ENCODE measurements at places on chromosomes 4 and X.

DNA sequence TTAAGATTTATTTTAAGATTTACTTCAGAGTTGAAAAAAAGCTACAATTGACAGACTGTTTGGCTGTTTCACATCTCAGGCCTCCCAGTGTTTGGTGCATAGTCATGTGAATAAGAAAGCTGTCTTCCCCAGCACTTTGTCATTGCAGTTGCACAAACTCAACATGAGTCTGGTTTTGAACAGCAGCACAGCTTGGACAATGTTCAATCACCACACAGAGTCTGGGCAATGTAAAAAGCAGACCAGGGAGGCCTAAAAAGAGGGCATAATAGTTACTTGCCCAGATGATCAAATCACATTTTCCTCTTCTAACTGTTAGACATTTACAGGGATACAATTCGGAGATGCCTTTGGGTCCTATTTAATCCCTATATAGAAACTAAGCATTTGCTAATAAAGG, 1055.0 kb downstream of the RPA4 start:
- no peak for DNase-seq

DNA sequence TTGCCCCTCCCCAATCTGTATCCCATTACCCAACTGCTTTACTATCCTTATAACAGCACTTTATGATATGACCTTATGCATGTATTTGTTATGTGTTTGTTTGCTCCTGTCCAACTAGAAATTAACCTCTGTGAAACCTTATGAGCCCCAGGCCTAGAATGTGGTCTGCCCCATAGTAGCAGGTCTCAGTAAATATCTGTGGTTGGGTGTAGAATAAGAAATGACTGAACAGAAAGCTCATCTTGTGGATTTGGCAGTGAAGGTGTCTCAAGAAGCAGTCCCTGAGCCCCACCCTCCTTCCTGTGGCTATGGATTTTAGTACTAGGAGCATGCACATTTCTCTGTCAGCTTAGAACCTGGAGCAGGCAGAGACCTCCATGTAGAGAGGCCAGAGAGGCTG, 229.0 kb upstream of the LCORL start:
- DNase-seq: no peak

DNA sequence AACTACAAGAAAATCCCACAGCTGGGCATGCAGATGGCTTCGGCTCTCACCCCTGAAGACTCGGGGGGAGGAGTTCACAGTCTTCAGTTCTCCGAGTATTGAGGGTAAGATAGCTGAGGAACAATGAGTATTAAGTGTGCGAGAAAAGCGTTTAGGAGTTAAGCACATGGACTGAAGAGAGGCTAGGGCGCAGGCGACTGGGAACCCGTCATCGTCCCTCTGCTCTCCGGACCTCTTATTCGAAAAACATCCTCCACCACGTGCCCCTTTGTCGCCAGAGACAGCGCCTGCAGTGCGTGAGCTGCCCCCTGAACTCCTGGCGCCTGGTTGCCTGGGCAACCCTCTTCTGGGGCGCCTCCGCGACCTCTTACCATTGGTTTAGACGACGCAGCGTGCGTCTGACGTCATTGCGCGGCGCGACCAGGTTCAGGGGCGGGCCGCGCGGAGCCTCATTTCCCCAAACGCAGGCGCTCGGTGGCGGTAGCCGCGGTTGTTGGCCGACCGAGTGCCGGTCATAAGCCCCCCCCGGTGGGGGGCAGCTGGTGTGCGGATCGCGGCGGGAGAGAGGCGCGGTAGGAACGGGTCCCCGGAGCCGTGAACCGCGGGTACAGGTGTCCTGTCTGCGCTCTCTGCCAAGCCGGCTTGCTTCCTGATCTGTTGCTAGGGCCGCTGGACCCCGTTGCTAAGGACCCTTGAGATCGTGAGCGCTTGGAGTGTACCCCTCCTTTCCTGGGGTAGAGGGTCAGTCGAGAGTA, at the start of gene PACRGL:
TSS of gene PACRGL (plus strand) at position 452 of the 755 bp plus-strand sequence. CDS start 4,024 bp downstream, outside the sequence.
- DNase-seq: peak; percentile 79

- DNase-seq: no peak
These were observed 61.8 kb downstream of the FHDC1 start for GRCh38 chr4:152997771-152998487.

- DNase-seq: no peak
These were observed 68.4 kb downstream of the AR start for GRCh38 chrX:67612231-67612630.

- no peak for DNase-seq
These were observed 194.8 kb upstream of the FAT1 start for GRCh38 chr4:186918466-186918865.

Measured in T-helper 1 cell (primary cell).